ENCODE measurements at places on chromosomes 5 and 9.

DNA sequence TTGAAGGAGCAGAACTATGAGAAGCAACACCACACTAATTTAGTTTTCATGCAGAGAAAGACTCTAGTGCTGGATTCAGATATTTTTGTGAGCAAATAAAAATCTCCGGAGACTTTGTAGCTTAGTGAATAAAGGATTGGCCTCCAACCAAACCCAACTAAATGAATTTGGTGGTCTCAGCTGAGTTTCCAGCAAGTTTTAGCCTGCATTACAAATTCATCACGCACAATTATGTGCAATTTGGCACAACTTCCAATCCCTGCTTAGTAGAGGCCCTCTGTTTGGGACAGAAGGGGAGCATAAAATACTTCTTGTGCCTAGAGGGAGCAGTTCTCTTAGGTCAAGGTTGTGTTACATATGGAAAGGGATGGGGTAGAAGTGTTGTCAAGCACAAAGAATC, 112.3 kb upstream of the ADAMTSL1 start:
- no peak for DNase-seq

DNA sequence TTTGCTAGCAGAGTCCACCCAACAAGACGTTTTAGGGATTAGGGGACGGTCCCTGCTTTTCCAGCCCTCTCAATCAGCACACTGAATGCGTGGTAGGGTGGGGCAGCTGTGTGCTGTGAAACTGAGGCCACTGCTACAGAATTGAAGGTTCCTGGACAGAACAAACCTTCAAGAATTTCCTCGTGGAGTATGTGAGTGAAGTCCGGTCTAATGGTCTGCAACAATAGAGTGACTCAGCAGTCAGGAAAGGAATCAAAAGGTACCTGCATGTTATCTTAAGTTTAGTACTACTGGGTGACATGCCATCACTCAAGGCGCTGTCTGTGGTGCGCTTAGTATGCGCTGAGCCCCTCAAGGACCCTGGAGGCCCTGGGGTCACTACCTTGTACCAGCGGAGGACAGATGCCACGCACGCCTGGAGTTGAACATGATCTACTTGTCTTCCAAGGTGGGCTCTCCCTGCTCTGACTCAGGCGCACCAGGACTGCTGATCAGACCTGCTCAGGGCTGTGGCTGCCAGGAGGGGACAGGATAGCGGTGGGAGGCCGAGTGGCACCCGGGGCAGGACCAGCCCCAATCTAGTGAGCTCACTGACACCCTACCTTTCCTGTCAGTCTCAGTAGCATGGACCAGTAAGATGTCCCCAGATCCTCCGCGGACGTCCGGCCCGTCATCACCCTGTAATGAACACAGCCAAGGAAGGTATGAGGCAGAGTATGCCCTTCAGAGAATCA, 50.5 kb downstream of the PRRT1B start:
- DNase-seq: no peak

GRCh38 chr9:18010492-18010891, 431.6 kb downstream of the SH3GL2 start:
- DNase-seq: no peak

DNA sequence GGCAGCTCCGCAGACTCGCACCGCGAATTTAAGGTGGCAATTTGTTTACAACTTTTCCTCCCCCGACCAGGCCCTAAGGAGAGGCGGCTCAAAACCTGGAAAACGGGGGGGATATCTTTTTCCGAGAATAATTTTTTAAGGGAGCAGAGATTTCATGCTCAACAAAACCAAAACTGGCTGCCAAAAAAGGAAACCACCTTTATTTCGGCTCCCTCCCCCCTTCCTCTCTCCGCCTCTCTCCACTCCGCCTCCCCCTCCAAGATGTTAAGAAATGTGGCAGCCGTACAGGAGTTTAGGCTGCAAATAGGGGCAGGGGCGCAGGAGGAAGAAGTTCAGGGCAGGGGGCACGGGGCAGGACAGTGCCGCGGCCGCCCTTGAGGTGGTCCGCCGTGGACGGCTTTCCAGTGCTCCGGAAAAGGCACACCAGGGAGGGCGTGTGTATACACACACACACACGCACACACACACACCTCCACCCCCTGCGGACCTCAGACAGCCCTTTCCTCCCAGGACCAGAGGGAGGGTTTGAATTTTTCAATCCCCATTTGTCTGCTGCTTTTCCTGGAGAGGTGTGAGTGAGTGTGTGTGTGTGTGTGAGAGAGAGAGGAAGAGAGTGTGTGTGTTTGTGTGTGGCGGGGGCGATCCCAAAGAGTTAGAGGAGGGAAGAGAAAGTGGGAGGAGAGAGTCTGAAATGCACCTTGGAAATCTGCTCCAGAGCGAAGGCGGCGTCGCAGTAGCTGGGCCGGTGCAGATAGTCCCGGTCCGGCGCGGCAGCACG, 9.1 kb downstream of the PTCH1 start:
- DNase-seq: peak; percentile 49

GRCh38 chr9:15837079-15837679, 284.3 kb downstream of the CCDC171 start:
- DNase-seq: peak; percentile 45

- no peak for DNase-seq
These were observed 106.1 kb upstream of the OSMR start for GRCh38 chr5:38739705-38740045.

GRCh38 chr5:123365156-123365555, 58.0 kb downstream of the CEP120 start:
- no peak for DNase-seq

DNA sequence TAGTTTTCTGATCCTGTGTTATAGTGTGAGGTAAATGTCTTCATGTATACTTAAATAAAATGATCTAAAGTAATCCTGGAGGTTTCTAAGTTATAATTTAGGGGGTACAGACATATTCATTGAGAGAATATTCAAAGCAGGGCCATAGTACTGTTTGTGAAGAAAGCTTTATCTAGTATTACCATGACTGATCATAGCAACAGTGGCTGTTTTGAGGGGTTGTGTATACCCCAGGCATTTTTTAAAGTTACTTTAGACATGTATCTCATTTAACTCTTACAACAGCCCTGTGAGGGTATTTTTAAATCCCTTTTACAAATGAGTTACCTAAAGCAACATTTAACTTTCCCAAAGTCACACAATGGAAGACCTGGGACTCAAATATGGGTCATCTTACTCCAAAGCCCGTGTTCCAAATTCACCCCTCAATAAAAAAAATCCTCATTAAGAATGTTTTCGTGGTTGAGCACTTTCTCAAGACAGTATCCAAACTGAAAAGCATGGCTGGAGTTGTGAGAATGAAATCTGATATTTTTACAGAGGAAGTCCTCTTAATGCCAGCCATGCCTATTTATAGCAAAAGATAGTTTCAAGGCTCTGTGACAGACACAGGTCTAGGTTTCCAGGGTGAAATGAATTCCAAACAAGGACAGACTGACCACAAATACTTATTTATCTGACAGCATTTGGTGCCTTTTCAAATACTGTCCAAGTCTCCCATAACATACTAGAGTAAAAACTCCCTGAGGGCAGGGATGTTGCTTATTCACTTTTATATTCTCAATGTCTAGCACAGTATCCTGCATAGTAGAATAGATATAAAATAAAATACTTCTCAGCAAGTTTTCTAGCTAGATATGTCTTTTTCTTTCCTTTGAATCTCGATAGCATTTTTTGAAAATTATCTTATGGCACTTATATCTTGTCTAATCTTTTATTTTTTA, 10.4 kb downstream of the STOM start:
- DNase-seq: no peak

DNA sequence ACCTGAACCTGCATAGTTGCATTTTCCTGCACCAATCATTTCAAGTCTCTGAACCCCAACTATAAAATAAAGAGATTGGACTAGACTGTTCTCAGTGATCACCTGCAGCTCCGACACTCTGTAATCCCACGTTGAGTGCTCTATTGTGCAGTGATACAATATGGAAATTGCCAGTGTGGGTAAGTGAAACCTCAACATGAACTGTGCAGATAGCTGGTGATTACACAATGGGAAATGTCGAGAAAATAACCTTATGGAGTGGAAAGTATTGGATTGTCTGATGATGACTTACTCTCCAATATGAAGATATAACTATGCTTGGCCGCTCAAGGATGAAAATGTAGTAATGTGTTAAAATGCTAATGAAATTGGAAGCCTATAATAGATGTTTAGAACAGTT, 293.1 kb upstream of the BRINP1 start:
- no peak for DNase-seq

DNA sequence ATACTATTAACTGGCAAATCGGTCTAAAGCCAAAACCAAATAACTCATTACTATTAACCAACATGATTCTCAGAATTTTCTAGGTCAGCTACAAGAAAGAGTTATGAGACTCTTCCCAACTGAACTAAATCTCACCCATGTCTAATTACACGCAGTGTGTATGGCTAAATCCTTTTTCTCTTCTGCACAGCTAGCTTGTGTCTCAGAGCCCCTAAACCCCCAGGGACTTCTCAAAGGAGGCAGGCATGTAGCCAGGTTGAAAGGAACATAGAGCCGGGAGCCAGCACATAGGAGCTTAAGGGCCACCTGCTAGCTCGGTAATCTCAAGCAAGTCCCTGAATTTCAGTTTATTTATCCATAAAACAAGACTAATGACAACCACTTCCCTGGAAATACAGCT, 2.2 kb upstream of the GZMK start:
- no peak for DNase-seq

DNA sequence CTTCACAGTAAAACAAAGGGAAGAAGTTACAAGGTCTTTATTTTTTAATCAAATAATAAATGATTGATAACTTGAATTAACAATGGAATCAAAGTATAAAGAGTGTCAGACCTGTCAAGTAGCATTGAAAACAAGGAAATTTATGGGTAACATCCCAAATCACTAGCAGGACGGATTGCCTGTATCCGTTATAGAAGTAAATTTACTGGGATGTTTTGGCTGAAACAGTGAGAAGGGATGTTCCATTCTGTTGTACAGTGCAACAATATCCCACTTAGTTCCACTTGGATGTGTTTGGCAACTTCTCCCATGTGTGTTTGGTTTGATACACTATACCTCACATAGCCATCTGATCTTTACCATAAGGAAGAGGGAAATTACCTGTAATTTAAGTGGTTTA, 421.0 kb upstream of the CHD1 start:
- no peak for DNase-seq

GRCh38 chr5:92860061-92860460, 721.0 kb downstream of the NR2F1-AS1 start:
- DNase-seq: no peak

GRCh38 chr9:88322906-88323566, 65.2 kb upstream of the SPIN1 start:
- no peak for DNase-seq

DNA sequence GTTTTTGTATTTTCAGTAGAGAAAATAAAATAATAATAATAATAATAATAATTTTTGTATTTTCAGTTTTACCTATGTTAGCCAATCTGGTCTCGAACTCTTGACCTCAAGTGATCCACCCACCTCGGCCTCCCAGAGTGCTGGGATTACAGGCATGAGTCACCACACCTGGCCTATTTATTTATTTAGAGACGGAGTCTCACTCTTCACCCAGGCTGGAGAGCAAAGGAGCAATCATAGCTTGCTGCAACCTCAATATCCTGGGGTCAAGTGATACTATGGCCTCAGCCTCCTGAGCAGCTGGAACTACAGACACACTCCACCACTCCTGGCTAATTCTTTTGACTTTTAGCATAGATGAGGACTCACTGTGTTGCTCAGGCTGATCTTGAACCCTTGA, 167.5 kb downstream of the TLE1 start:
- DNase-seq: peak; percentile 10

DNA sequence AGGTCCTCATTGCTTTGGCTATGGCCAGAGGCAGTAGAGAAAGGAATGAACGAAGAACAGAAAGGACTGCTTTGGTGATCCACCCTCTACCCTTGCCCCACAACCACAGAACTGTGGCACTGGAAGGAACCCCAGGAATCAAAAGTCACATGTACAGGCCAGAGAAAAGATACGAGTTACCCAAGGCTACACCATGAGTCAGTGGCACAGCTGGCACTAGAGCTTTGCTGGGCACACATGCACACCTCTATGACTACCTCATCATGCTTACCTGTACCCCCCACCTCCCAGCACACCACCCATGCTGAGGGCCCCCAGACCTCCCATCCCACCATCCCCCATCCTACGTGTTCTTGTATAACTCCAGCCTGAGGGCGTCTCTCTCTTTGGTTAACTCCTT, 13.1 kb downstream of the GOLGA2 start:
- no peak for DNase-seq

DNA sequence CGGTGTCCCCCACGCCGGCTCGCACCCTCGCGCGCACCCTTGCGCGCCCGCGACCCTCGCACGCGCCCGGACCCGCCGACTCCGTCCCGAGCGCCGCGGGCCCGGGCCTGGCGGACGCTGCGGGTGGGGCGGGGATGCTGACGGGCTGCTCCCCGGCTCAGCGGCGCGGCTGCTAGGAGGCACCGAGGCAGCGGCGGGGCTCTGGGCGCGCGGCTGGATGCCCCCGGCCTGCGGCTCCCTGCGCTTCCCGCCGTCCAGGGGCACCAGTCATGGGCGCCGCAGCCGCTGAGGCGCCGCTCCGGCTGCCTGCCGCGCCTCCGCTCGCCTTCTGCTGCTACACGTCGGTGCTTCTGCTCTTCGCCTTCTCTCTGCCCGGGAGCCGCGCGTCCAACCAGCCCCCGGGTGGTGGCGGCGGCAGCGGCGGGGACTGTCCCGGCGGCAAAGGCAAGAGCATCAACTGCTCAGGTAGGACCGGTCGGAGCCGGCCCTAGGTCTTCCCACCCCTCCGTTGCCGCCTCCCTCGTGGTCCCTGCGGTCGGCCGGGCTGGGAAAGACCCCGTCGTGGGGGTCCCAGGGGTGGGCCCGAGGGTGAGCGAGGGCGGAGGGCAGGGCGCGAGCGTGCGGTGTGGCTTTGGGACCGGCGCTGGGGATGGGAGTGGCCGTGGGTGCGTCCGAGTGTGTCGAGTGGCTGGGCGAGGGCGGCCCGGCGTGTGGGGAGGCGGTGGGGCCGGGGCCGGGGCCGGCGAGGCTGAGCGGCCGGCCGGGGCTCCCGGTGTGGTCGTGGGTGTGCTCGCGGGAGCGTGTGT, 530 bp downstream of the TMEFF1 start:
- peak; percentile 43 for DNase-seq

DNA sequence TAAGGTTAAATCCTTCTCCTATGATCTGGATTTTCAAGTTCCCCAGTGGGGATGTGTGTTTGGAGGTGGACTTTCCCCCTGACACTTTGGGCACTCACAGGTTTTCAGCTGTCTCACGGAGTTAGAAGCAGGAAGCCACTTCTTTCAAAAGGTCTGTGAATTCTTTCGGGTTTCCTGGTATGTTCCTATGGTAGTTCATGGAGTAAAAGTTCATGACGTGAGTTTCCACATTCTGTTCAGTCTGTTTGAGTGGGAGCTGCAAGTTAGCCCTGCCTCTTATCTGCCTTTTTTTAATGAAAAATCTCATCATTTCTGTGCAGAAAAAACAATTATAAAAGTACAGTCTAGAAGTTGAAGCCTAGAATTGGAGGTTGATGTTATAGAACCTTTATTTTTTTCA, 24.9 kb upstream of the SNCAIP start:
- DNase-seq: no peak

DNA sequence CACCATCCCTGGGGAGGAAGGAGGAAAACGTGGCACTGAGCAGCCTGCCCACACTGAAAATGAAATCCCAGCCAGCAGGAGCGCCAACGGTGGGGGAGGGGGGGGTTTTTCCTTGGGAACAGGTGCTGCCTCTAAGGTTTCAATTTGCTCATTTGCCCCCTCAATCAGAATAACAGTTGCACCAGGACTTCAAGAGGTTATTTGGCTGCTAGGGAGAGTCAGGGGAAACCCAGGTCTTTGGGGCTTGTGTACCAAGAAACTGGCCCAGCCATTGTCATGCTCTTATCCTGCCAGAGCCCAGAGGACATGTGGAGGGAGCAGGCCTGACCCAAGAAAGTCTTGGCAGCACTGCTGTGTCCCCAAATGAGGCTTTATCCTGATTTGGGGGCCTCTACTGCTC, 66.5 kb downstream of the NDFIP1 start:
- no peak for DNase-seq
